Tibial nerve (tissue), 4 donors: ENCODE measurements at places on chromosomes 6 and 20. TPM values are rescaled to one million over a fixed set of nuclear protein-coding genes. Genes with fewer than 3 reads are reported as not detected.

MOG gene
- total RNA-seq, result not detected

DNA sequence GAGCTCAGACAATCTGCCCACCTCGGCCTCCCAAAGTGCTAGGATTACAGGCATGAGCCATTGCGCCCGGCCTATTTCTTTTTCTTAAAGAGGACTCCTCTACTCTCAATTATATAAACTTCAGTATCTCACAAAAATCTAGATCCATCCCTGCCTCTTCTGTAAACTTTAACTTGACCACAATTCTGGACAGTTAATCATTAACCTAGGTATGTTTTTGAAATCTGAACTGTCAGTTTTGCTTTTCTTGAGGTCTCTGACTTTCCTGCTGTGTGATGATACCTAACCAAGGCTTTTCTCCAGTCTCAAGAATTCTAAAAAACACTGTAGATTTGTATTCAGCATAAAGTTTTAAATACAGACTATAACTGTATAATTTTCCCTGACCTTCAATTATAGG is 388.2 kb upstream of the SYNCRIP start:
- DNase-seq, result no peak
- no peaks in the 10 kb centered on the region for H3K36me3 ChIP-seq
- no peak overlapping the region for H3K27ac ChIP-seq

VGLL2 gene
- total RNA-seq, result not detected

GRCh38 chr20:44776980-44777379 is 31.3 kb downstream of the KCNK15 start:
- H3K4me3 ChIP-seq, result no peak overlapping the region
- no peak overlapping the region for H3K27ac ChIP-seq
- DNase-seq, result no peak
- no peaks in the 10 kb centered on the region for H3K4me1 ChIP-seq
- no peaks in the 10 kb centered on the region for H3K27me3 ChIP-seq

ADGB gene
- total RNA-seq, result not detected
